ENCODE measurements at places on chromosomes 1 and 21.
A peak's percentile ranks its signal among the peaks of the same experiment; 100 is the strongest.

DNA sequence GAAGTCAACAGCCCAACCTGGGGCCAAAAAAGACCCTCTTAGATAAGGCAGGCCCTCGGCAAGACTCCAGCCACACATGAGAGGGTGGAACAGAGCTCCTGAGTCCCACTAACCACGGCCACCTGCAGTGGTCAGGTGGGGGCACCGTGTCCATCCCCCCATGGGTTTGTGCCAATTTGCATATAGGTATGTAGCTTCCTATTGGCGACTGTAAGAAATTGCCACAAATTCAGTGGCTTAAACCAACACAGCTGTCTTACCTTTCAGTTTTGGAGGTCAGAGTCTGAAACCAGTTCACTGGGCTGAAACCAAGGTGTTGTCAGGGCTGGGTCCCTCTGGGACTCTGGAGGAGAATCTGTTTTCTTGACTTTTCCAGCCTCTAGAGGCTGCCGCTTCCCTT, 59.3 kb downstream of the COL18A1 start:
- DNase-seq, result no peak

- no peak for DNase-seq
Observed at GRCh38 chr1:14850563-14850962, 252.1 kb downstream of the KAZN start.

DNA sequence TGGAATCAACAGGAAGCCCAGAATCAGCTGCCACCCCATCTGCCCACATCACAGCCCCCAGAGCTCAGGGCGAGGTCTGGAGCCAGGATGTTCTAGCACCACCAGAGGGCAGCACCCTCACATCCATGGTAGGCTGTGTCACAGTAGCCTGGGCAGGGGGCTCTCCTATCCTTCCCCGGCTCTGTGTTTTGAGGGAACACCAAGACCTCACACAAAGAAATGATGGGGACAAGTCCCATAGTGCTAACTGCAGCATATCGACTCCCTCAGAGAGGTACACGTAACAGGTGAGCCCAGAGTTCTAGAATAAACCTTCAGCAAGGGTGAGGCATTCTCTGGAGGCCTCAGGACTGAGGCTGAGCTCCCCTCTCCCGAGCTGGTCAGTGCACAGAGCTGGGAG, 2.3 kb upstream of the KCNC4 start:
- peak; percentile 68 for DNase-seq

DNA sequence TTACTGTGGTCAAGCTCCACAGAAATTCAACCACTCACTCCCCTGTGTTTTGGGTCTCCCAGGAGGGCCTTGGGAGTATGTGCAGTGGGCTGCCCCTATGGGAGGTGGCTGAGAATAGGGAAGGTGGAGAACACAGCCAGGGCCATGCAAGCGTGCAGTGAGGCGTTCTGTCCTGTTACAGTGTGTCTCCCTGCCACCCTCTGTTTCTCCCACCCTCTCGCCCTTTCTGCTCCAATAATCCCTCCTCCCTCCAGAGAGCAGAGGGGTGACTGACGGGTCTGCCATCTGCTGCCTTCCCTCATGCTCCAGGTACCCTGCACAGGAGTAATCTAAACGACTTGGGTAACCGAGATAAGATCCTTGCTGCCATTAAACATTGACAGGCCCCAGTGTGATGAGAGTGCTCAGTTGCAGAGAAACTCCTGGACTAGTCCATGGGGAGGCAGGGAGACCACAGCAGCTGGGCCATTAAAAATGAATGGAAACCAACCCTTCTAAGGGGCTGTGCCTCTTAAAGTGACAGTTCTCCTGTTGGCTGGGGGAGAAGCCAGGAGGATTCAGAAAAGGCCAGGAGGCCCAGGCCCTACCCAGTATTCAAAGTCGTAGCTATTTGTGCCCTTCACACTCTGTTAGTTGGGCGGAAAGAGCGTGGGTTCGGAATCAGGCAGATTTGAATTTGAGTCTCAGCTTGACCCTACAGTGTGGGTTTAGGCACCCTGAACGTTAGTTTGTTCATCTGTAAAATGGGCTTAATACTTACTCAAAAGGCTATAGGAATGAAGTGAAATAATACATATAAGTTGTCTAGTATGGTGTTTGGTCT, 22.4 kb upstream of the BTG2 start:
- DNase-seq, result no peak

GRCh38 chr1:172278478-172278877, 142.0 kb upstream of the C1orf105 start:
- no peak for DNase-seq

DNA sequence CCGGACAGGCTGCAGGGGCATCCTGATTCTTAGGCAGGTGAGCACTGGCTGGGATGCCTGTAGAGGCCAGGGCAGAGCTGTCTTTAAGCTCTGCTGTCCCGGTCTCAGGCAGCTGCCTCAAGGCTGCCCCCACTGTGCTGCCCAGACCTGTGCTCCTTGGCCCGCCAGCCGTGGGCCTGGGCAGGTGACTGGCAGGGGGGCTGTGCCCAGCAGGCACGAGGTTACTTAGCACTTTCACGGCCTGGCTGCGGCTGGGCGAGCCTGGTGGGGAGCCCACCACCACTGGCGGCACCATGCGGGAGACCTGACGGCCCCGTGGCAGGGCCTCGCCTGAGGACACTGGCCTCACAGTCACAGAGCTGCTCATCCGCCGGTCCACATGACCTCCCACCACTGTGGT, 8.2 kb downstream of the CRYBG2 start:
- DNase-seq, result no peak

DNA sequence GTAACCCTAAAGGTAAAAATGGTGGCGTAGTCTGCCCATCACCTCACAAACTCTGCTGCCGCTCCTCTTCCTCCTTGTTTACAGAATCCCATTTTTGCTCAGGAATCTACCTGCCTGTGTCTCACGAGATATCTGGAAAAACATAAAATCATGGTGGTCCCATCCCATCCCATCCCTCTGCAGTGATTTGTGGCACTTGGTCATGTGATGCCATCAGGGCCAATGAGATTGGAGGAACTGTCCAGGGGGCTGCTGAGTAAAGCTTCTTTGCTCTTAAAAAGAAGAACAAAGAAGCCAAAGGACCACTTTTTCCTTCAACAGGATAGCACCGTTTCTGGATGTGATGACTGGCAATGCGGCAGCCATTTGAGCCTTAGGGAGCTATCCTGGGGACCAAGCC, 33.0 kb upstream of the CLDN14 start:
- no peak for DNase-seq

DNA sequence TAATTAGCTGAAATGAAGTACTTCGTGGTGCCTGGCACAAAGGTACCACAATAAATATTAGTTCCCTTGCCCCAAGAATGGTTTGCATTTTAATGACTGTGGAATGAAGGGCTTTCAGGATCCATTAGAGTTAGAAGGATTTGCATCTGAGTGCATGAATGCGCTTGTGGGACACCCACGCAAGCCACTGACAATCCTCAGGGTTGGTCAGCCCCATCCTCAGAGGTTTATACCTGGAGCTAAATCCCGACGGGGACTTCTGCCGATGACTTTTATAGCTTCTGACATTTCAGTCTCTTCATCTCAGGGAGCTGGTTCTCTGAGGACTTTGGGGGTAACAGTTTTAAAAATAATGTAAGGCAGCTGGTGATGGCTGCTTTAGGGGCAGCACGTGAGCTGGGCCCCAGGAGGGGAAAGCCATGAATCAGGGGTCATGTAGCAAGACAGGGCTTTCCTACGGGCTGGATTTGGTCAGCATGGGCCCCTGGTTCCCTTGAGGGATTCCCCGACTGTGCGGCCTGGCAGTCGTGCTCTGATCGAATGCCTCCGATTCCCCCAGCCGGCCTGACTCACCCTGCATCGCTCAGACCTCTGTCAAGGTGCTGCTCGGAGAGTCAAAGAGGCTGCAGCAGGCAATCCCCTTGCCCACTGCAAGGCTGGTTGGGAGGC, 20.8 kb upstream of the IL10 start:
- no peak for DNase-seq

DNA sequence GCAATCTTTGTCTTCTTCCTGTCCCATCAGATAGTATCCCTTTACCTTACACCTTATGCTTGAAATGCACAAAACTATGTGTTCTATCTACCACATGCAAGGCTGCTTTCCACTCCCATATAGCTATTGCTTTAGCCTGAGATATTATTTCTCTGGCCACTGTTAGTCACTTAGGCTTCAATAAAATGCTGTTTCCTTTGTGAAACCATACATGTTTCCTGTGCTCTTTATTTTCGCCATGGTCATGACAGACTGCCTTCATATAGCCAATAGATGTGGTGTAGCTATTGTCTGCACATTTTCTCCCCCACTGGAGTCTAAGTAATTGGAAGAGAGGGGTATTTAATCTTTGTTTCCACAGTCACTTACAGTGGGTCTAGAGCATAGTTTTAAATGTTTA, 108.4 kb downstream of the GREM2 start:
- no peak for DNase-seq

DNA sequence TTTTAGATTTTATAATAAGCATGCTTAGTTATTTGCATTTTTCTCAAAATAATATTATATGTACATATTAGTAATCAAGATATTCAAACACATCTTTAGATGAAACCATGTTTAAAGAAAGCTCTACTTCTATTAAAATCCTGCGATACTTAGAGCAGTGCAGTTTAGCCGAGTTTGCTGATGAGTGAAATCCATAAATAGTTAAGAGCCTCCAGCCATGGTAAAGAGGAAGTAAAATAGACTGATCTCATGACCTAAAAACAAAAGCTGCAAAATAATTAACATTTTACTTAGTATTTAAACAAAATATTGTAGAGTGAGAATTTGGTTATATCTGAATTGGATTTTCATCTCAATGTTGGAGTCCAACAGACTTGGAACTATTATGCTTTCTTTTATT, 147.4 kb upstream of the NRIP1 start:
- no peak for DNase-seq

DNA sequence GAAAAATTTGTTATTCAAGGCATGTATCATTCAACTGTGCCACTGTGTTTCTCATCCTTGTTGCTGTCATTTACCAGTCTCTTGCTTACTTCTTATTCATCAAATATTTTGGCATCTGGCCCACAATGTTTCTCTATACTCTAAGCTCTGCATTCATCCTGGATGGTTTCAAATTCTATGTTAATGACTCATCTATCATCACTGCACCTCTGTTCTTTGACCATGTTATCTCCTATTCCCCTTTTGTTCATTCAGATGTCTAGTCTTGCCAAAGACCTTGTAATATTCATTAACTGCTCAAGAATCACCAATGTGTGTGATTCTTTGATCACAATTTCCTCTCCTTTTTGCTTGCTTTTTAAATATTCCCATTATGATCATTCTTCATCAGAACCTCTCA, 54.6 kb upstream of the PRKACB start:
- no peak for DNase-seq

- DNase-seq, result no peak
Observed at GRCh38 chr1:84162295-84162694, 18.2 kb downstream of the PRKACB start.

- DNase-seq, result peak; percentile 80
Observed at GRCh38 chr1:151945725-151946722, 36.7 kb upstream of the THEM4 start.

- DNase-seq, result no peak
Observed at GRCh38 chr1:184965944-184966860, 8.1 kb downstream of the NIBAN1 start.

DNA sequence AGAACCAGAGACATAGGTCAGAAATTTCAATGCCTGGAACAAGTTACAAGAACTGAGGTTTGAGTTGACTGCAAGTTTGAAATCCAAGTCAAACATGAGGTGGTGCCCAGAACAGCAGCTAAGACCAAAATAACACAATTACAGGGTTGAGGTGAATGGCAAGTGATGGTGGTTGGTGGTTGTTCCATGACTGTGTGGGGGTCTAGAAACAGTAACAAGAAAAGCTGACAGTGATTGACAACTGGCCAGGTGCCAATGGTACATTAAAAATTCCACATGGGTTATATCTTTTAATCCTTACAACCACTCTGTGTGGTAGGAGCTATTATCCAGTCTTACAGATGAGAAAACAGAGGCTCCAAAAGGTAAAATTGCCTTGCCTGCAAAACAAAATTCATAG, 32.0 kb downstream of the RIMS3 start:
- DNase-seq, result no peak

DNA sequence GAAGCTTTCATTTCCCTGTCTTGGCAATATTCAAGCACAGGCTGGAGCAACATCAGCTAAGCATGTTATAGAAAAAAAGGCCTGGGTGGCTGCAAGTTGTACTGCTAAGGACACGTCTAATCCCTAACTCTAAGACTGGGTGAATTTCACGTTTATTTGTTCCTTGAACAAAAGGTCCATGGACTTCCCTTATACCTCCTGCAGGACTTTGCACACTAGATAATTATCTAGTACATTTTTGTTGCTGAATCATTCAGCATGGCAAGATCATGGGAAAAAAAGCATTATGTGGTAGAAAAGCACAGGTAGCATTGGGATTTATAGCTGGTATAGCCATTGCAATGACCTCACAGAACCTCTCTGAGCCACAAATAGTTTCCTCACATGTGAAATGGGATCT, 130.7 kb upstream of the DMRTA2 start:
- no peak for DNase-seq

- no peak for DNase-seq
Observed at GRCh38 chr1:192159014-192159413, 752 bp downstream of the RGS18 start.

GRCh38 chr21:40938611-40939010, 91.7 kb upstream of the DSCAM start:
- DNase-seq, result no peak

DNA sequence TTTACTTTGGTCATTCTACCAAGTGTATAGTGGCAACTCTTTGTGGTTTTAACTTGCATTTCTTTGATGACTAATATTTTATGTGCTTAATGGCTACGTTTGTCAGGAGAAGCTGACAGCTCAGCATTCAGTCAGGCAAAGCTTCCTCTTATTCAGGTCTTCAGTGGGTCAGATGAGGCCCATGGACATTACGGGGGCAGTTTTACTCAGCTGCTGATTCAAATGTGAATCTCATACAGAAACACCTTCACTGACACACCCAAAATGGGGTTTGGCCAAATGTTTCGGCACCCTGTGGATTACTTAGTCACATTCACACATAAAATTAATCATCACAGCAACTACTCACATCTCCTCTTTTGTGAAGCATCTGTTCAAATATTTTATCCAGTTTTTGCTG, 104.9 kb upstream of the PLD5 start:
- DNase-seq, result no peak

DNA sequence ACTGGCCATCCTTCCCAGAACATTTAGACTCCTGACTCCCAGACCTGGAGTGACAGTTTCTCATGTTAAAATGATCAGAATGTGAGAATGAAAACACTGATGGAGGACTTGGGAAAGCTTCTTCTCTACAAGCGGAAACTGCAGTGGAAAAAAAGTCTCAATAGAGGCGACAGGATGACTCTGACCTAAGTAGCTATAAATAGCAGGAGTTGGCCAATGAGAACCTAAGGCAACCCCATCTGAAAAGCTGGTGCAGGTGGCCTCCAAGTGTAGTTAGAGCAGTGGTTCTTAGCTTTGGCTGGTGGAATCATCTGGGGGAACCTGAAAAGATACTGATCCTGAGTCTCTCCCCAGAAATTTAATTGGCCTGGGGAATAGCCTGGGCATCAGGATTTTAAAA, 44.2 kb upstream of the EXOSC10 start:
- no peak for DNase-seq
